Stimulated activated CD4-positive, alpha-beta T cell treated with anti-CD3 and anti-CD28 coated beads, Interleukin-1b, Interleukin-23, amount 100 ng/mL, for 1 hour (primary cell): ENCODE measurements at places on chromosomes 7 and 10.

- no peak for DNase-seq
These were observed 4.0 kb downstream of the UNC5B start for GRCh38 chr10:71216363-71216695.

DNA sequence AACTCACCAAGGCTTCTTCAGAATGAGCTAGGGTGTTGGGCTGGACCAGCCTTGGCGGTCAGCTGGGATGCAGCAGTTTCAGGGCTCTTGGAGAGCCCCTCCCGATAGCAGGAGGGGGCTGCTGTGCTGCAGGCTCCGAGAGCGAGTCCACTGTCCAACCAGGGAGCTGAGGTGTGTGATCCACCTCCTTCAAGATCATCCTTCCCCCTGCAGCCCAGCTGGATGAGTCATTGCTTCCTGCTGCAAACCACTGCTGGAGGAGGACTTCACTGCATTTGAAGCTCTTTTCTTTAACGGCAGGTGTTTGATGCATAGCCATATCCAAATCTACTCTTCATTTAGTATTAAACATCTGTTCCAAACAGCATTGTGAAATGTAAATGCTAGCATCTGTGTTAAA is 54.2 kb upstream of the EBF3 start:
- no peak for DNase-seq

- no peak for DNase-seq
These were observed 26.2 kb downstream of the RAMP3 start for GRCh38 chr7:45183711-45184210.

DNA sequence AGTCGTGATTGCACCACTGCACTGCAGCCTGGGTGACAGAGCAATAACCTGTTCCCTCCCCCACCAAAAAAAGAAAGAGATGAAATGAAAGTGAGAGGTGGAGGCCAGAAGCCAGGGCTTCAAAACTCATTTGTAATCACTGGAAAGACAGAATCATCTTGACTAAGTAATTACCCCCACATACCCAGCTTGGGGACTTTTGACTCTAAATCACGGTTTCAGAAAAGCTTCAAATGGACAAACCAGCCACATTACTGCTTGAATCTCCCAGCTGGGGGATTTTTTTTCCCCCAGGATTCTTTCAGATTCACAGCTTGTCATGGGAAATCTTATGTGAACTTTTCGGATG is 361.0 kb downstream of the FRMD4A start:
- DNase-seq, result no peak

- no peak for DNase-seq
These were observed 142.0 kb downstream of the NRBF2 start for GRCh38 chr10:63275094-63275493.

- no peak for DNase-seq
These were observed 93.4 kb downstream of the ZNF365 start for GRCh38 chr10:62467527-62467926.

DNA sequence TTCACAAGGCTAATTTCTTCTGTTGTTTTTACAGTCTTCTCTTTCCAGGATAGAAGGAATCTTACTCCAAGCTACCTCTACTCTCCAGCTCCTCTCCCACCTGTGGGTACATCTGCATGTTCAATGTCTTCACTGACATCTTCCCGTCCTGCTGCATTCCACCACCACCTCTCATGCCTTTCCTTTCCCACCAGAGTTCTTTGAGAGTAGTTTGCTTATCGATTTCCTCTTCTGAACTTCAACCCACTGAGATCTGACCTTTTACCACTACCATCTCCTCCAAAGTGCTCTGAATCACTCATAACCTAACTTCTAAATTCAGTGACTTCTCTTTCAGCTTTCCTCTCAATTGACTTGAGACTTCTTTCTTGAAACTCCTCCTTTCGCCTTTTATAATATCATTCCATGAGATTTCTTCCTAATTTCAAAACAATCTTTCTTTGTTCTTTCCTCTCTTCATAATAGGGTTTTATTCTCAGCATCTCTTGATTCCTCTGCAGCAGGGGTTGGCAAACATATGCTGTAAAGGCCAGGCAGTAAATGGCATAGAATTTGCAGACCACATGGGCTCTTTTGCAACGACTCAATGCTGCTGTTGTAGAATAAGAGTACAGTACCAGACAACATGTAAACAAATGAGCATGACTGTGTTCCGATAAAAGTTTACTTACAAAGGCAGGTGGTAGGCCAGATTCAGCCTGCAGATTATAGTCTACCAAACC is 22.1 kb downstream of the ACSL5 start:
- no peak for DNase-seq

GRCh38 chr7:2260820-2261219 is 18.8 kb downstream of the NUDT1 start:
- no peak for DNase-seq

GRCh38 chr7:41612386-41612785 is 90.5 kb downstream of the INHBA start:
- DNase-seq, result no peak

DNA sequence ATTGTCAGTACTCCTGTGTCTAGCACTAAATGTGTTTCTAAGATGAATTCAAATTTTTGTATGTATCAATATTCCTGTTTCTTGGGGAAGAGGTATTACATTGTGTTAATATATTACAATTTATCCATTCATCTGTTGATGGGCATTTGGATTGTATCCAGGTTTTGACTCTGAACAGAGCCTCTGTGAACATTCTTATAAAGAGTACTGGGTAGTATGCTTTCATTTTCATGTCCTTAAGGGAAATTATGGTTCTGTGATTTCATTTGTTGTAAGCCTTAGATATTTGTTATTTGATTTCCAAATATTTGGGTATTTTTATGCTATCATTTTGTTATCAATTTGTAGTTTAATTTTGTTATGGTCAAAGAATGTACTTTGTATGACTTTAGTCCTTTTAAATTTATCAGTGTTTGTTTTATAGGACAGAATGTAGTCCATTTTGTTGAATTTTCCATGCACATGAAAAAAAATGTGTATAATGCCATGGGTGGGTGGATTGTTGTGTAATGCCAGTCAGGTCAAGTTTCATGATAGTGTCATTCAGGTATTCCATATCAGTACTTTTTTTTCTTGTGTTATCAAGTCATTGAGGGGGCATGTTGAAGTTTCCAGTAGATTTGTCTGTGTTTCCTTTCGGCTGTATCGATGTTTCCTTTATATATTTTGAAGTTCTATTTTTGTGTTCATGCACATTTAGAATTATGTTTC is 38.4 kb downstream of the STAM start:
- DNase-seq, result no peak

- DNase-seq, result no peak
These were observed 5.6 kb downstream of the GPR15LG start for GRCh38 chr10:84179059-84179710.

DNA sequence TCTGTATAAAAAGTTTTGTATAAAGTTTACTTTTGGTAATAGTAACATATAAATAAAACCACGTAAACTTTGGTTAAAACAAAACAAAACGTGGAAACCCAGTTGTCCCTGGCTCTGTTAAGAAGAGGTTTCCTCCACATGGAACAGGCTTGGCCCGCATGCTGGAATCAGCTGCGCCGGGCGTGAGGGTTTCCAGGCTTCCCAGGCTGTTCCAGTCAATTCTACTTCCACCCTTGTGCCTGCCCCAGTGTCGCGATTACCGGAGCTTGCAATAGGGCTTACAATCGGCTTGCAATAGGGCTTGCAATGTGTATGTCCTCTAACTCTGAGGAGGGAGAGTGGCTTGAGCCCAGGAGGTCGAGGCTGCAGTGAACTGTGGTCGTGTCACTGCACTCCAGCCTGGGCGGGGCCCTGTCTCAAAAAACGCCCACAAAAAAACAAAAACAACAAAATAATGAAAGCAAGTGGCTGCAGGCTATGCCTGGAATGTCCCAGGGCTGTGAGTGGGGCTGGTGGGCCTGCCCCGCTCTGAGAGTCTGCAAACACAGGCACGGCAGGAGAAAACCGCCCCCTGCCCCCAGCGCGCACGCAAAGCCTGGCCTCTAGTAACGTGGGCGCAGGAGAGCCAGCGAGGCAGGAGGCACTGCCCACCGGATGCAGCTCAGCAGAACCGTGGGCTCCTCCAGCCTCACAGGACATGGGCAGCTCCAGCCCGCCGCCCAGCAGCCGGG is 16.3 kb downstream of the CYP2W1 start:
- DNase-seq, result no peak

DNA sequence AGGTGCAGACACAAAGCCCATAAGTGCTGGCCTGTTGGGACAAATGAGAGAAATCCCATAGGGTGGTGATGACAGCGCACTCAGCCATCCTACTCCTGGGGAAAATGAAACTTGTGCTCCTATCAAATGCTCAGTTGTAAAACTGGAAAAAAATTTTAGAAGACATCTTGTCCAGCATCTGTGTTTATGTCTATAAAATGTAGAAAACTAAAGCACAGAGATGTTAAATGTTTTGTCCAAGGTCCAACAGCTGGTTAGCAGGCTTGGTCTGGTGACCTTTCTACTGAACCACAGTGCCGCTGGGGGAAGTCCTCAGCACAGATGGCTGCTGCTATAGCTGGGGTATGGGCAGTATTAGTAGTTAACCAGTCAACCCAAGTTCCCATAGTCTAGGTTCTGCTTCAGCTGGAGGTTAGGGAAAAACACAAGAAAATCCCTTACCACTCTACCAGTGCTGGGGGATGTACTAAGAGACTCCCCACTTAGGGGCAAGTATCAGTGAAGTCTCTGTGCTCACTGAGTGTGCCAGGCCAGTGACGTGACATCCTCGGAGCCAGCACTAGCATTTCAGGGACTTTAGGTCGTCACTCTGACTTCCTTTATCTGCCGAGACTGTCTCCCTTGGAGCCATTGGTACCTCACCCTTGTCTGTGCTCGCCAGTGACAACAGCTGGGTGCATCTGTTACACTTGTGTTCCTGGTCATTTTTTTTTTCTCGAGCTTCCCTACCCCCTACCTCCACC is 1.9 kb downstream of the TSPAN33 start:
- no peak for DNase-seq

DNA sequence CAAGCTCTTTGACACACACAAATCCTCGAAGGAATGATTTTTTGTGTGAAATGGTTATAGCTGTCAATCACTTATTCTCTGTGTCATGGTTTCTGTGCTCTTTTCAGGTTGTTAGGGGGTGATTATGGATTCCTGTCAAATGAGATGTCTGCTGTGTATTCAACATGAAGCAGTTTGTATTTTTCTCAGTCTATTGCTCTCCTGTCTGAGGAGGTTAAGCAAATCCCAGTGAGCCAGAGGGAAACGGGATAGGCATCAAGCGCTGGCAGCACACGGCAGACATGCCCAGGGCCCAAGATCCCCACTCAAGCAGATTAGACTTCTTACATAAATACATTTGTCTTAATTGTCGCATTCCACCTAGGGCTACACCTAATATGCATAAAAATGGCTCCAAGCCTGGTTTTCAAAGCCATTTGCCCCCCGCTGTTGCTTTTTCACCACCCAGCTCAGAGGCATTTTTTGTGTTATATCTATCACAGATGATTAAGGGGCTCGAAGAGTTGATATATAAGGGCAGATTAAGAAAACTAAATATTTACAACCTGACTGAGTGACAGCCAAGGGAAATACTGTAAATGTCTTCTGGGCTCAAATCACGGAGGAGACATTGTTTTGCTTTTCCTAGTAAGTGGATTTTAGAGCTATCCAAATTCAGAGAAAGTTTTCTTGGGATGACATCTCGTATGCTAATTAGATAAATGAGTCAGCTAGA is 192.7 kb upstream of the LRGUK start:
- no peak for DNase-seq
